ENCODE measurements at places on chromosomes 4 and X. TPM values are rescaled to one million over a fixed set of nuclear protein-coding genes. Genes with fewer than 3 reads are reported as not detected.

- DNase-seq, result no peak
These were observed 83.9 kb upstream of the NWD2 start for GRCh38 chr4:37160653-37161052.

DNA sequence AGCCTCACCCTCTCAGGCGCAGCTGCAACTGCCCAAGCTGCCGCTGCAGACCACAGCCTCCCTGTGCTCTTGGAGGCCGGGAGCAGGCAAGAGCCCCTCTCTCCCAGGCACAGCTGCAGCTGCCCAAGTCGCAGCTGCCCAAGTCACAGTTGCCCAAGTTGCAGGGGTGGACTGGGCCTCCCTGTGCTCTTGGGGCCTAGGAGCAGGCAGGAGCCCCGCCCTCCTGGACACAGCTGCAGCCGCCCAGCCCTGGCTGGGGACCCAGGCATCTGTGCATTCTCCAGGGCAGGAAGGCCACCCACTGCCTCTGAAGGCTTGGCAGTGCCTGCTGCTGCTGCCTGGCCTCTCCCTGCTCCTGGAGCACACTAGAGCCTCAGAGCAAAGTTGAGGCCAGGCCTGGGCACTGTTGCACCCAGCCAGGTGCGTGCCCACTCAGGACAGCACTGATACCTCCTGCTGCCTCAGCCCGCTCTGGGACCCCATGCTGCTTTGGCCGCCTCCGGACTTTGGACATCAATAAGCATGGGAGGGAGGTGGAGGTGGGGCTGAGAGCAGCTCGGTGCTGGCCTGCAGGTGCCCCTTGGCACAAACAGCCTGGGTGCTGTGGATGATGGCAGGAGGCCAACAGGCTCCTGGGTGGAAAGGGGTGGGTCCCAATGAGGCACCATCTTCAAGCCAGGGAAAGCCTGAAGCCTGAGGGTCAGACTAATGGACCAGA, 247.5 kb downstream of the PDGFC start:
- DNase-seq, result no peak

- DNase-seq, result no peak
These were observed 1.4 kb downstream of the VEGFD start for GRCh38 chrX:15382813-15383212.

DNA sequence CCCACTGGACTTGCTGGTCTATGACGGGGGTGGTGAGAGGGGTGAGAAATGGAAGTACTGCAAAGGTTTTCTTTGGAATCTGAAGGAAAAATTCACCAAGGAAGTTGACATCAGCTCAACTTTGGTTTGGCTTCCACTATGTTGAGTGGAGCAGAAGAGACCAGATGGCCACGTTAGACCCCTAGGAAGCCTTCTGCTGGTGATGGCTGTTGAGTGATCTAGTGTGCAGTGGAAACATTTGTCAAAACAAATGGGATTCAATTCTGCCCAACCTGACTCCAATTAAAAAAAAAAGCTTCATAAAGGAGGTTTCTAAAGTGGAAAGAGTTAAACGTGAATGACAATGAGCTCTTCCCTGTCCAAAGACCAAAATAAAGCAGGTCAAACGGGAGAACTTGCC, 25.7 kb downstream of the SEL1L3 start:
- DNase-seq, result no peak

- no peak for DNase-seq
These were observed 15.9 kb downstream of the IL15 start for GRCh38 chr4:141652161-141652778.

DNA sequence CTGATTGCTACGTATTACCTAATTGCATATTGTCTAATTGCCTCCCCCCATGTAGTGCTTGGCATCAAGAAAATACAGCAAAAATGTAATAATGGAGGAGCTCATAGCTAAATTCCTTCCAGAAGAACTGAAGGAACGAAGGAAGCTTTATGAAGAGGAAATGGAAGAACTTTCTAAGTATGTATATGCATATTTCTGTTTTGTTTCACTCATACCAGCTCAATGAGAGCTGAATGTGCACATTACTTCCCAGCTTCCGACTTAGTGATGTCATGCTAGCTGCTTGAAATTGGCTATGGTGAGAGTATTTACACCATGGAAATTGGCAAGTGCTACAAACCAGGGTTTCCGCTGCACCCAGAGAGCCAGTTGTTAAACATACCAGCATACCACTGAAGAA, 34.7 kb downstream of the LONRF3 start:
- DNase-seq, result no peak

- no peak for DNase-seq
These were observed 652.9 kb downstream of the SMARCA1 start for GRCh38 chrX:128870361-128870760.

- no peak for DNase-seq
These were observed 330.9 kb downstream of the DCHS2 start for GRCh38 chr4:154160519-154161301.

DNA sequence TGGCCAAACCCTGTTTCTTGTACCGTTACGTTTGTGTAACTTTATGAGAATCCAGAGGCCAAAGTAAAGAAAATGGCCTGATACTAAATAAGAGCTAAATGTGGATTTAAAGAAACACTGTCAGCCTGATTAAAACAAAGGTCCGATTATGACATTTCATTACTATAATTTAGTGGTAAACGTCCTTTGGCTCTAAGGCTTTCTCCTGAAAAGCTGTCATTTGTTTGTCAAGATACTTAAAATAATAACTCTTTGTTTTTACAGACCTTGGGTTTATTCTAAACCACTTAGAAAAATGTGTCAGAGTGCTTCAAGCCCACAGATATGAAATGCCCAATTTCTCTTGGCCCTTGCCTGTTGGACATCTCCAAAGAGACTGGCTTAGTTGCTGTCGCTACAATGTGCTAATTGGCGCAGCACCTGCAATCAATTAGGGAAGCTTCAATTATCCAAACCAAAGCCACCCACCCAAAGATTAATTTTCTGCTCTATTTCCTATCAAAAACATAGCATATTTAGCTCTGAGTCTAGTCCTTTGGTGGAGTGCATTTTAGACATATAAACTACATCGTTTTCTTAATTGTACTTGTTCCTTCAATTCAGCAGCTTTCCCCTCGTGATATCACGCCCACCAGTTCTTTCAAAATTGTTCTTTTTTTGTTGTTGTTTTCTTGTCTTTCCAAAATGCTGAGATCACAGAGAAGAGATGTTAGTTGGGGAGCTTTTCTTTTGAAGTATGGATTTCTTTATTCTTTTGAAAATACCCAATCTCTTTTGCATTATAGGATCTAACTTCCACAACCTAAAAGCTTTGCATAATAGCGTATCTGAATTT, 13.6 kb downstream of the SMIM20 start:
- no peak for DNase-seq

DNA sequence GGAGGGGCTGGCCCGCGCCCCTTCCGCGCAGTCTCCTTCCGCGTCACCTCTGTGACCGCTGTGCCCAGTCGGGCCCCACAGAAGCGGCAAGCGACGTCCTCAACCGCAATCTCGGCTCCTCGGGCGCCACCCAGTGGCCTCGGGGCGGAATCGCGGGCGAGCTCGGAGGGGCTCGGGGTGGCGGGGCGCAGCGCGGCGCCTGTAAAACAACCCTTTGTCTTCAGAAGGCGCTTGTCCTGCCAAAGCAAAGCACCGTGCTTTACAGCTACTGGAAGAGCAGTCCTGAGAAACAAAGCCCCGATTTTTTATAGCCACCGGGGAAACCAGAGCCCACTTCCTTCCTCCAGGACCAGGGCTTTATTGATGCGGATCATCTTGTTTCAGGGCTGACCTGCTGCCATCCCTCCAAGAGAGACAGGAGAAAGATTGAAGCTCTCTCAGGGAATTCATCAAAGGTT, 37.3 kb upstream of the CDKN2AIP start:
- DNase-seq, result peak; percentile 98

GRCh38 chr4:81519856-81520255, 48.1 kb upstream of the RASGEF1B start:
- no peak for DNase-seq

- DNase-seq, result no peak
These were observed 7.2 kb downstream of the MYOZ2 start for GRCh38 chr4:119142833-119143232.

- no peak for DNase-seq
These were observed 40.2 kb downstream of the STX18 start for GRCh38 chr4:4501679-4502078.

DNA sequence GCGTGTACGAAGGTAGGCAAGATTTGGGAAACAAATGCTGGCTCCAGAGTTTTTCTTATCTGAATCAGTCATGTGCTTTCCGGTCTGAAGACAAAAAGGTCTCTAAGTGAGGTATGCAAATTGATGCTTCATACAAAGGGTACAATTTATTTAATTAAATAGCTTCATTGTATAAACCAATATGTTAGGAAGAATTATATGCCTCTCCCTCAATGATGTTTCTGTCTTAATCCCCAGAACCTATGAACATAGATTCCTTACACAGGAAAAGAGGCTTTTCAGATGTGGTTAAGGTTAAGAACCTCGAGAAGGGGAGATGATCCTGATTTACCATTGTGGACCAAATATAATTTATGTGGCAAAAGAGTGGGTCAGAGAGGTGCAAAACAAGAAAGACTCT, 543.5 kb upstream of the PCDH10 start:
- no peak for DNase-seq

DNA sequence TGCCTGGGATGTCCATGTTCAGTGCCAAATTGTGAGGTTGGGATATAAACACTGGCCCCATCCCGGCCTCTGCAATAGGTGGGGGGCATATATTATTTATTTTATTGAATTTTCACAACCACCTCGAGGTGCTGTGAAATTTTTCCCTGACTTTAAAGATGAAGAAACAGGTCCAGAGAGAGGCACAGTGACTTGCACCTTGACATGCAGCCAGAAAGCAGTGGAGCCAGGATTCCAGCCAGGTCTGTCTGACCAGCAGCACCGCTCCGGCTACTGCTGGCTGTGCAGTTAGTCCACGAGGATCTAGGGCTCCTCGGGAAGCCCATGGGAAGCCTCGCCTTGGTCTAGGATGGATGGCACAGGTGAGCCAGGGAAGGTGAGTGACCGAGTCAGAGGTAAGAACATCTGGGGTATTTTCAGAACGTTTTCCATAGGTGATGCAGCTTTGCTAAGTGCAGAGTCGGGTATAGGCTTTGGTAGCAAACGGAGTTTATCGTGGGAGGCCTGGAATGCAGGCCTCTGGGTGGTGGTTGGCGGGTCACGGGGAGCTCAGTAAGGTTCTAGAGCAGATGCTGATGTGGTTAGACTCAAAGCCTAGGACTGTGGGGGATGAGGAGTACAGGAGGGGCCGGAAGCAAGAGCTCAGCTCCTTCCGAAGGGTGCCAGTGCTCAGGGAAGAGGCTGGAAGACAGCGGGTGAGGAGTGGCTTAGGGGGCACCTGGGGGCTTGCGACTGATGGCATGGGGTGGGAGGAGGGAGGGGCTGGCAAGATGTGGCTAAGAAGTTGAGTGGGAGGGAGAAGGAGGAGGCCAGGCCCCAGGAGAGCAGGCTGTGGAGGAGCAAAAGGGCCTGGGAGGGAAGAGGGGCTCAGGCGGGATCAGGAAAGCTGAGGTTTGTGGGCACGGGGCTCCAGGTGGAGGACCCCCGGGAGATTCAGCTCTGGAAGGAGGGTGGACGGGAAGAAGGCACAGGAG, 107.7 kb upstream of the LRPAP1 start:
- DNase-seq, result no peak

Gene ZBTB49
- total RNA-seq, result 12.1 TPM

Gene VSIG1
- 0.25 TPM for total RNA-seq

Gene TEX13D
- not detected for total RNA-seq

Gene TLR2
- 0.53 TPM for total RNA-seq

Gene FAM184B
- total RNA-seq, result 0.07 TPM

Gene ALAS2
- 1.7 TPM for total RNA-seq

Gene RENBP
- total RNA-seq, result 13.9 TPM

Gene FHIP1A
- 29.2 TPM for total RNA-seq

Gene SCML2
- total RNA-seq, result 22.8 TPM

Gene AR
- 2.2 TPM for total RNA-seq

Gene S100P
- total RNA-seq, result not detected

Measured in endodermal cell (in vitro differentiated cells).